ENCODE measurements at places on chromosomes 12 and 14. TPM values are rescaled to one million over a fixed set of nuclear protein-coding genes. Genes with fewer than 3 reads are reported as not detected.

DNA sequence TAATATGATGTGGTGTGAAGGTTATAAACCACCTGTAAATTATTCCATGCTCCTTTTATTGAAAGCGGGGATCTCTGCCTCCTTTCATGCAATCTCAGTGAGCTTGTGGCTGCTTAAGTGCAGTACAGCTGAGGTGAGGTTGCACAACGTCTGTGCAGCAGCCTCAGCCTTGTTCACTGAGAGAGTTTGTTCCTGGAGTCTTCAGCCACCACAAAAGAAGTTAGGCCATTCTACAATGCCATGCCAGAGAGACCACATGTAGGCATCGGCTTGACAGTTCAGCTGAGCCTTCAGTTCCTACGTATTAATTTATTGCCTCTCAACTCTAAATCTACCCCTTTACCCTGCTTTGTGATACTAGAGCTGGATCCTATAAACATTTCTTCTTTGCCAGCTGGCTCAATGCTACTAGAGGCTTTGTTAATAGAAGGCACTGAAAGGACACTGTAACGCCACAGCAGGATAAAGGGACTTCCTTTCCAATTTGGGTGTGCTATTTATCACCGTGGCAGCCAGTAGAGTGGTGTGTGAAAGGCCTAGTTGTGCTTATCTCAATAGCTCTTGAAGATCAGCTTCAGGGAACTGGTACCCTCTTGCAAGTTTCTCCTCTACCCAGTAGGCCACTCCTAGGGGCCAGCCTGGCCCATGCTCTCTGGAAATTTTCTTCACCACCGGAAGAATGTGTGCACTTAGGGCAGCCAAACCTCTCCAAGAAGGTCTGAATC, 337.7 kb downstream of the IPO8 start:
- H3K27me3 ChIP-seq = no peaks in the 10 kb centered on the region
- no peak overlapping the region for H3K4me3 ChIP-seq
- H3K4me1 ChIP-seq = no peaks in the 10 kb centered on the region
- no peaks in the 10 kb centered on the region for H3K36me3 ChIP-seq
- no peak overlapping the region for H3K27ac ChIP-seq

C12orf50 gene
- total RNA-seq = 0.20 TPM

- H3K27me3 ChIP-seq = no peaks in the 10 kb centered on the region
- H3K36me3 ChIP-seq = no peaks in the 10 kb centered on the region
- H3K4me3 ChIP-seq = no peak overlapping the region
- no peak overlapping the region for H3K27ac ChIP-seq
- DNase-seq = no peak
- no peaks in the 10 kb centered on the region for H3K4me1 ChIP-seq
Observed at GRCh38 chr14:76056128-76056527, 70.6 kb downstream of the IFT43 start.

DNA sequence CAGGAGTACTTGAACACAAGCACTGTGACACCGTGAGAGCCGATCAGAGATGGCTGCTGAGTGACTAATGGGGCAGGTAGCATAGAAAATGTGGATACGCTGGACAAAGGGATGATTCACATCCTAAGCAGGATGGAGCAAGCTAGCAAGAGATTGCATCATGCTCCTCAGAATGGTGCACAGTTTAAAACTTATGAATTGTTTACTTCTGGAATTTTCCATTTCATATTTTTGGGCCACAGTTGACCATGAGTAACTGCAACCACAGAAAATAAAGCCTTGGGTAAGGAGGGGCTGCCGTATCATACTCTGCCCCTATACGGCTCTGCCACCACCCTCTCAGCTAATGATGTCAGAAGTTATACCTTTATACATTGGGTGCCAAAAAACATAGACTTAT, 23.3 kb upstream of the MARK3 start:
- no peak overlapping the region for H3K27ac ChIP-seq
- no peaks in the 10 kb centered on the region for H3K4me1 ChIP-seq
- DNase-seq = no peak
- H3K36me3 ChIP-seq = no peaks in the 10 kb centered on the region
- no peaks in the 10 kb centered on the region for H3K27me3 ChIP-seq
- H3K4me3 ChIP-seq = no peak overlapping the region

GRCh38 chr12:71134405-71134804, 23.4 kb downstream of the TSPAN8 start:
- no peaks in the 10 kb centered on the region for H3K4me1 ChIP-seq
- H3K27ac ChIP-seq = no peak overlapping the region
- no peaks in the 10 kb centered on the region for H3K27me3 ChIP-seq
- H3K36me3 ChIP-seq = no peaks in the 10 kb centered on the region

- no peak for DNase-seq
- no peaks in the 10 kb centered on the region for H3K27me3 ChIP-seq
- H3K27ac ChIP-seq = no peak overlapping the region
Observed at GRCh38 chr12:2732290-2732689, 62.5 kb upstream of the FKBP4 start.

- H3K27ac ChIP-seq = no peak overlapping the region
- H3K4me3 ChIP-seq = no peak overlapping the region
- no peak for DNase-seq
Observed at GRCh38 chr12:82996168-82996812, 309.6 kb downstream of the TMTC2 start.

GRCh38 chr14:74977164-74977900, 21.9 kb upstream of the PGF start:
- H3K27me3 ChIP-seq = no peaks in the 10 kb centered on the region
- H3K27ac ChIP-seq = no peak overlapping the region
- no peak for DNase-seq
- no peaks in the 10 kb centered on the region for H3K36me3 ChIP-seq
- H3K4me3 ChIP-seq = no peak overlapping the region
- peaks cover 6% of the 10 kb centered on the region for H3K4me1 ChIP-seq

DNA sequence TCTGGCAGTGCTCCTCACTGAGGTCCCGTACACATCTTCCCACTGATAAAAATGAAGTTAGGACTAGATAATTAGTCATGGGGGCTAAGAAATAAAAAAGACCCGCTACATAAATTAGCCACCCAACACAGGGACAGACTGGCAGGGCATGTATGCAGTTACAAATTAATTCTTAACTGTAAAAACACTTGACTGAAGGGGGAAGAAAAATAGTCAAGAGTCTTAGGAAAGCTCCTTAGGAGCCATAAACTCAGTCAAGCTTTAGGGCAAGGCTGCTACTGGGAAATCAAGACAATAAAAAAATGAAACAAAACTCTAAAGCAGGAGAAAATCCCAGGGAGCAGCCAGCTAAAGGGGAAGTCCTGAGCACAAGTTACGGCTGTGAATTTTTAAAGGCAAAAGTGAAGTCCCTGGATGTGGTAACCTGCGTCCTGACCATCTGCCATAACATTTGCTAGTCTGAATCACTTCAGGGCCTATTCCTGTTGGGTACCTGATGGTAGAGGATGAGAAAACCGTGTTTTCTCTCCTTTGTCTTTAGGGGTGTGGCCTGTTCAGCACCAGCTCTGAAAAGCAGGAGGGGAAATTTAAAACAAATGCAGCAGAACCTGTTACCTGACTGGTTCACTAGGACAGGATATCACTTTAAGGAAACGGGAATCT, 7.5 kb upstream of the NPFF start:
- H3K4me3 ChIP-seq = no peak overlapping the region
- no peak overlapping the region for H3K27ac ChIP-seq
- no peak for DNase-seq
- H3K36me3 ChIP-seq = no peaks in the 10 kb centered on the region
- H3K27me3 ChIP-seq = no peaks in the 10 kb centered on the region

SETD1B gene
- 44.6 TPM for total RNA-seq

DNA sequence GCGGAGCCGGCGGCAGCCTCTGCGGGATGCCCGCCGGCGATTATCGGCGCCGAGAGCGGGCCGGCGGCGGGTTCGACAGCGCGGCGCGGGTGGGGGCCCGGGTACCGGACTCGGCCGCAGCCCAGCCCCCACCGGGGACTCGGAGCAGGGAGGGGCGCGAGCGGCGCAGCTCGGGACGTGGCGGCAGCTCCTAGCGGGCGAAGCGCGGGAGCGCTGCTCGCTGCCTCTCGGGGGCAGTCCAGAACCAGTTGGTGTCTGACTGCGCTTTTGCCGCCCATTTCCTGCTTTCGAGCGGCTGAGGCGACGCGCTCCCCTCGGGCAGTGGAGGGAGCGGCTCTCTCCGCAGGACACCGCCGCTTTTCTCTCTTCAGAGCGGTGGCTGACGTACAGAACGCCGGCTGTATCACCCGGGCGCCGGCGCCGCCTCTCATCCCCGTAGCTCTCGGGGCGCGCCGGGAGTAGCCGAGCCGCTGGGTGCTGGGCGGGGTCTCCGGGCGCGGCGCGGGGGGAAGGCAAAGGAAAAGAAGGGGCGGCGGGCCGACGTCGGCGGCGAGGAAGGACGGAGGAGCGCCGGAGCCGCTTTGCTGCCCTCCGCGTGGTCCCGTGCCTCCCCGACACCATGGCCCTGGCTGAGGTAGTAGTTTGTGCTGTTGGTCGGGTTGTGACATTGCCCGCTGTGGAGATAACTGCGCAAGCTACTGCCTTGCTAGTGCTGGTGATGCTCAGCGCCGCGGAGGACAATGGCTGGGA, 136.6 kb downstream of the MON2 start:
- no peaks in the 10 kb centered on the region for H3K36me3 ChIP-seq
- no peaks in the 10 kb centered on the region for H3K27me3 ChIP-seq
- H3K4me1 ChIP-seq = peaks cover 1% of the 10 kb centered on the region

HOXC9 gene
- 3.2 TPM for total RNA-seq

ADAM21 gene
- total RNA-seq = not detected

- no peak overlapping the region for H3K4me3 ChIP-seq
- H3K36me3 ChIP-seq = no peaks in the 10 kb centered on the region
- H3K27me3 ChIP-seq = no peaks in the 10 kb centered on the region
- H3K27ac ChIP-seq = no peak overlapping the region
- no peak for DNase-seq
Observed at GRCh38 chr12:12538535-12538934, 24.1 kb downstream of the DUSP16 start.

TAS2R8 gene
- not detected for total RNA-seq
